ENCODE measurements at places on chromosomes 1 and 21. TPM values are rescaled to one million over a fixed set of nuclear protein-coding genes. Genes with fewer than 3 reads are reported as not detected.

DNA sequence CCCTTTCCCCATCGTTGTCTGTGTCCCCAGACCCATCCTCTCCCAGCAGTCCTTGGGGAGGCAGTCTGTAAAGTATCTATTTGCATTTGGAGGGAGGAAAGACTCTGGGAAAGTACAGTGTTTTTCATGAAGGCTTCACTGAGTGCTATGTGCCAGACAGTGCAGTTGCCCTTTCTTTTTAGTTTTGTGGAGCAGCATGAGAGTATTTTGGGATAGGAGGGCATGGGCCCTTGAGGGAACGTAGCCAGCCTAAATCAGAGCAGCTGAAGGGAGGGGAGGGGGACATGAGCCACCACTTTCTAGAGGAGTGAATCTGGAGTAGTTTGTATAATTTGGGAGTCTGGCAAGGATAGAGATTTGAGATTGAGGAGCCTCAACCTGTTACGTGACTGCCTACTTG is 404.0 kb upstream of the KAZN start:
- DNase-seq, result no peak

DNA sequence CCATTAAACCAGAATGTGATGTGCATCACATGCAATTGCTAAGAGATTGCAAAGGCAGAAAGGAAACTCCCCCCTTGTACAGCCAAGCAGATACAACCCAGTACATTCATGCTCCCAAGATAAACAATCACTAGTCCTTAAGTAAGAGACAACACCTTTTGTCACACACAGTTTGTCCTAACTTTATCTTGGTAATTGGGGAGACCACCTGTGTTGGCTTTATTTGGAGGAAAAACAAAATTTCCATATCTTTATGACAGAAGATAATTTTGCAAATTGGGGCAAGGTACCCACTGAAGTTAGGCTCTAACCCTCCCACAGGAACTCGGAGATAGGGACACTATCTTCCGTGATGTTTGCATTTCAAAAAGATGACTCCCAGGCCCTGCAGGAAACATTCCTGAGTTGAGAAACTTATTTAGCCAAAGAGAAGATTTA is 175.0 kb upstream of the TNR start:
- no peak for DNase-seq

GRCh38 chr1:32786856-32787255 is 30.3 kb downstream of the YARS1 start:
- DNase-seq, result no peak

DNA sequence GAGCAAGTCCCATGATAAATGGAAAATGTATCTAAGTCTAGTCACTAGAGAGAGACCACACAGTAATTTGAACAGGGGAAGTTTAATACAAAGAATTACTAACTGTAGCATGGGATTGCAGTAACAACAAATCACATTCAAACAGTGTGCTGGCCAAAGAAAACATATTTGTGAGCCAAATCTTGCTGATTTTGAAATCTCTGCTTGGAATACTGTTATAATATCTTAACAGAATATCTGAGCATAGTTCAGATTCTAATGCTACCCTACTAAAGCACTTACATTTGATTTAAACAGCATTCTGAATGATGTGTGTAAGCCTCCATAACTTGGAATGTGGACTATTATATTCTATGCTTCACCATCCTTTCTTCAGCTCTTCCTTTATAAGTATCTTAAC is 270.0 kb upstream of the BRINP3 start:
- no peak for DNase-seq

GRCh38 chr1:88595355-88596002 is 88.6 kb upstream of the PKN2 start:
- no peak for DNase-seq

- DNase-seq, result no peak
Observed at GRCh38 chr1:116785006-116785405, 30.8 kb downstream of the CD2 start.

- peak; percentile 87 for DNase-seq
Observed at GRCh38 chr1:247111700-247112478, 7.7 kb upstream of the ZNF669 start.

GRCh38 chr1:93620841-93621210 is 60.8 kb downstream of the BCAR3 start:
- no peak for DNase-seq

DNA sequence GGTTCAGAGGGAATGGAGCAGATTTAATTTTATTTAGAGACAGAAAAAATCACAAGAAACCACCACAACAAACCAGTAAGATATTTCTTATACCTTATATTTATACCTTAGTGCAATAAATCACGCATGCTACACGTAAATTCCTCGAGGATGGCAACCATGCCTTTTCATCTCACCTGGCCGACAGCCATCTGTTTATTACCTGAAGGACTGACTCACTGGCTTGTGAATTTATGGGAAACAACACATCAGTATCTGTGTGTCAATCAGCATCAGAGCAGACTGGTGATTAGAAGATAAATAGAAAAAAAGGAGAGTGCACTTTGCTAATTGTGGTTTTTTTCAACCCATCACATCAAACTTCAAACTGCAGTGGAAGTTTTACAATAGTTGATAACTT is 58.4 kb downstream of the S1PR1 start:
- DNase-seq, result no peak

DNA sequence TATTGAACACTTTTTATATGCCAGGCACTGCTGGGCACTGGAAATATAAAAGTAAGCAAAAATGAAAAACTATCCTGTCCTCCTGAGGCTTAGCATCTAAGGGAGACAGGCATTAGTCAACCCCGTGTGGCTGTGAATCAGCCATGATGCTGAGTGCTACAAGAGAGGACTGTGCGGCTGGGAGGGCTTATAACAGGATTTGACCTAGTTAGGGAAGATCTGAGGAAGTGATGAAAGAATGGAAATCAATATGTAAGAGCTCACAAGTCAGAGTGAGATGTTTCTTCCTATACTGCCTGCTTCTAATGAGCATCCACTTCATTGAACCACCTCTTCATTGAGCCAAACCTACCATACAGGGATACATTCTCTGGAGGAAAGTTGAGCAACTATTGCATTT is 15.1 kb downstream of the TRIM45 start:
- DNase-seq, result no peak

DNA sequence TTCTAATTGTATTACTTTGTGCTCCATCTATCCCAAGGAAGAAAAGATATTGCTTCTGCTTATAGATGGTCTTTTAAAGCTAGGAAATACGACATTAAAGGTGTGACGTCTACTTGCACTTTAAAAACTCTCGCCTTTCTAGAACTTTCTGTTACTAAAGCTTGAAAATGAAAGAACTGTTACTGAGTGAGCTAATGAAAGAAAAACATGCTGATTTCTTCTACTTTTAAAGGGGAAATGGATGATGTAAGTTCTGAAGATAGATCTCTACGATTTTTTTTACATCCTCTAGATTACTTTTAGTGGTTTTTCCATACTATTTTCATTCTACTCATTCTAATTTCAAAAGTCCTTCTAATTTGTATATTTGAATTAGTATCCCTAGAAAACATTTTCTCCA is 387.5 kb downstream of the USP25 start:
- DNase-seq, result no peak

Gene MATN1
- 0.39 TPM for total RNA-seq

Gene OR10J1
- total RNA-seq, result not detected

All from osteocyte (in vitro differentiated cells).